ENCODE measurements at places on chromosomes 4 and X.

- DNase-seq = no peak
Observed at GRCh38 chr4:126976850-126977632, 655.7 kb upstream of the INTU start.

DNA sequence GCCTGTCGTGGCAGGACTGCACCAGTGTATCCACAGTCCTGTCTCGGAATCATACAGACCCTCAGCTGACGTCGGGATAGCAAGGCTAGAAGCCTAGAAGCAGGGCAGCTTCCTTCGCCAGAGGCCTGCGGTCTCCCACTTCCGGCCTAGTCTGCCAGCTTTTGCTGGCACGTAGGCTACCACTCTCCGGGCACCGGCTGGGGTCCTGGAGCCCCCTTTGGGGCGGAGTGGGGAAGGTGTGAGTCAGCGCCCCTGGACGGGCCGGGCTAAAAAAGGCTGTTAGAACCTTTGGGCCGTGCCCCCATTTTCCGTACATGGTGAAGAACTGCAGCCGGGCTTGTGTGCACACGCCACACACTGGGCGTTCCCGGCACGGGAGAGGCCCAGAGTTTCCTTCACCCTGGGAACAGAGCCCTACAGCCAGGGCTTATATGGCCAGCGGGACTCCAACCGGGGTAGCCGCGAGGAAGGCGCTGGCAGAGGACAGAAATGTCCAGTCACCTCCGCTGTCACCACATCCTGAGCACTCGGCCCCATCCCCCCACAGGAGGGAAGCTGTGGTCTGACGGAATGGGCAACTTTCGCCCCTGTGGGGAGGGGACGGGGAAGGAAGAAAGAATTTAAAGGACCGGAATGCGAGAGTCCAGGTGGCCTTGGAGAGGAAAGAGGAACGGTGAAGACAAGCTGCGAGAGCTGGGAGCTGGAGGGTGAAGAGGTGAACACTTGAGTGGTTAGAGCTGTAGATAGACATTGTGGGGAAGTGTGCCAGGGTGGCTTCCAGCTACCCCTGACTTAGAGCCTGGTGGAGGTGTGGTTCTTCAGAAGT, 4.6 kb downstream of the MAGIX start:
- DNase-seq = peak; percentile 93

DNA sequence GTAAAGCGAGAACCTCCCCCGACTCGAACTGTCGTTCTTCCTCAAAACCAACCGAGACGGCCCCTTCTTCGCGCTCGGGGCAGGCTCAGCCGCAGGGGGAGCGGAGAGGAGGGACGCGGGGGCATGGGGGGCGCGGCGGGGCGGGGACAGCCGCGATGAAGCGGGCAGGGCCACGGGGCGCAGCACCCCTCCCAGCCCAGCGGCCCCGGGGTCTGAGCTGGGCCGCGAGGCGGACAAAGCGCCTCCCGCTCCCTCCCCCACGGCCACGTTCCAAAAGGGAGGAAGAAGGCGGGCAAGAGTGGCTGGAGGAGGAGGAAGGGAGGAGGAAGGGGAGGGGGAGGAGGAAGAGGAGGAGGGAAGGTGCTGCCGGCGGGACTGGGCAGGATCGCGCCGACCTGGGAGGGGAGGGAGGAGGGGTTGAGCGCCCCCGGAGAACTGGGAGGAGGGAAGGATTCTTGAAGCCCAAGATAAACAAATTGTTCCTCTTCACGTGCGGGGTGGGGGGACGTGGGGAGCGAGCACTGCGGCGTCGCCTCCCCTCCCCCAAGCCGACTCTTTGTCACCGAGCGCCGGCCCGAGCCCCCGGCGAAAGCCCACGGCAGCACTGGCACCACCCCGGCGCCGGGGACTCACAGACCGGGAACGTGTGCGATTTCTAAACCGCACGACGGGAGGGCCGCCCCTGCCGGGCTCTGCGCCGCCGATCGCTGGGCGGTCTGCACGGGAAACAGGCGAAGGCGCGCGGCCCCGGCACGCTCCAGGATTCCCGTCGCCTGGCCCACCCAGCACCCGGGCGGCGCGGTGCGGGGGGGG, 2.9 kb downstream of the MAML3 start:
- peak; percentile 98 for DNase-seq

GRCh38 chrX:10981506-10981905, 129.6 kb upstream of the HCCS start:
- DNase-seq = no peak

GRCh38 chr4:47221721-47222120, 190.4 kb downstream of the GABRB1 start:
- DNase-seq = no peak

GRCh38 chr4:111127841-111128240, 505.0 kb upstream of the PITX2 start:
- DNase-seq = no peak

- no peak for DNase-seq
Observed at GRCh38 chr4:175143116-175143515, 225.0 kb downstream of the ADAM29 start.

- no peak for DNase-seq
Observed at GRCh38 chrX:102832661-102833060, 104.4 kb upstream of the RAB40AL start.
